ENCODE measurements at places on chromosomes 3 and 15.

GRCh38 chr15:75367006-75367405, 1.4 kb downstream of the MAN2C1 start:
- DNase-seq, result no peak

GRCh38 chr3:124246949-124247348, 255.0 kb upstream of the ROPN1 start:
- DNase-seq, result no peak

DNA sequence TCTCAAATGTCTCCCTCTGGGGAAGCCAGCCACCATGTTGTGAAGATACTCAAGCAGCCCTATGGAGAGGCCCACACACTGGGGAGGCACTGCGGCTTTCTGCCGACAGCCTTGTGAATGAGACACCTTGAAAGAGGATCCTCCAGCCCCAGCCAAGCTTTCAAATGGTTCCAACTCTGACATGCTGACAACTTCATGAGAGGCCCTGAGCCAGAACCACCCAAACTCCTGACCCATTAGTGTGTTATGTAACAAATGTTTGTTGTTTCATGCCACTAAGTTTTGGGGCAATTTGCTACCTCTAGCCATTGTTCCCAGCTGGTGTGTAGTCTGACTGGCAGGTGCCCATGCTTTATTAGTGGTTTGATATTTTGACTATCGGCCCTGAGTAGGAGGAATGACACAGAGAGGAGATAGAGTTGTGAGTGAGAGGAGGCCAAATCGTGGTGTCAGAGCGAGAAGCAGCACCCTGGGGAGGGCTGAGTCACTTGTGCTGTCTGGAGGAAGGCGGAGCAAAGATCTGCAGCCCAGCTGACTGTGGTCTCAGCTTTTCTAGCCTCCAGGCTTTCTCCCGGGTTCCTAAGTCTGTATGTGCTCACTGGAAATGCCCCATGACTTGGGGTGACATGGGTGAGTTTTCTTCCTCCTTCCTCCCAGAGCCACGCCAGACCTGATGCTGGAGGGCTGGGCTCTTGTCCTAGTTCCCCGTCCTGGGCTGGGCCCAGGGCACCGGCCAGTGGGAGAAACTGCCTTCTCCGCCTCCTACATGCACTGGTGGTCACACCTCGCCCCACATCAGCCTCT, 56.7 kb upstream of the BLM start:
- DNase-seq, result peak; percentile 81

GRCh38 chr3:141680620-141681389, 57.3 kb upstream of the RNF7 start:
- peak; percentile 88 for DNase-seq

DNA sequence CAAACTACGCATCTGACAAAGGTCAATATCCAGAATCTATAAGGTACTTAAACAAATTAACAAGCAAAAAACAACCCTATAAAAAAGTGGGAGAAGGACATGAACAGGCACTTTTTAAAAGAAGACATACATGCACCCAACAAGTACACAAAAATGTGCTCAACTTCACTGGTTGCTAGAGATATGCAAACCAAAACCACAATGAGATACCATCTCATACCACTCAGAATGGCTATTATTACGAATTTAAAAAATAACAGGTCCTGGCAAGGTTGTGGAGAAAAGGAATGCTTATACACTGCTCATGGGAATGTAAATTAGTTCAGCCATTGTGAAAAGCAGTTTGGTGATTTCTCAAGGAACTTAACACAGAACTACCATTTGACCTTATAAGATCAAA, 175.6 kb upstream of the MLF1 start:
- no peak for DNase-seq

DNA sequence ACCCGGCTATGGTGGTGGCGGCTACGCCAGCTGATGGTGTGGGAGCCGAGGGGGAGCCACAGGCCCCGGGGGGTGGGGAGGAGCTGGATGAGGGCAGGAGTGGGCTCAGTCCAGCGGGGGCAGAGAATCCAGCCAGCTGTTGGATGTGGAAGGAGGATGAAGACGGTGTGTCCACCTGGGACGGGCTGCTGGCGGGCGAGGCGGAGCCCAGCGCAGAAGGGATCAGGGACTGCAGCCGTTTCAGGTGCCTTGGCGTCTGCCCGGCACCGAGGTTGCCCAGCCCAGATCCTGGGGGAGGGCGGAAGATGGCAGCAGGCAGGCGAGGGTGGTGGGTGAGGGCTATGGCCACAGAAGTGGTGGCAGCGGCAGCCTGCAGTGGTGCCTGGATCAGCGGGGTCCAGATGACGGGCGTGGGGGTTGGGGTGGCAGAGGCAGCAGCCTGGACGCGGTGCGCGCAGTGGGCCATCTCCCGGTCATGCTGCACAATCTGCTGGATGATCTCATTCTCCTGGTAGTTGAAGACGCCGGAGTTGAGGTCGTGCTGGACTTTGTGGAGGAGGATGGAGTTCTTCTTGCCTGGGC, 45.3 kb downstream of the HCN4 start:
- no peak for DNase-seq

- DNase-seq, result no peak
These were observed 216.7 kb downstream of the ABHD5 start for GRCh38 chr3:43907508-43907858.

- no peak for DNase-seq
These were observed 16.9 kb upstream of the FGD5 start for GRCh38 chr3:14801668-14802380.

DNA sequence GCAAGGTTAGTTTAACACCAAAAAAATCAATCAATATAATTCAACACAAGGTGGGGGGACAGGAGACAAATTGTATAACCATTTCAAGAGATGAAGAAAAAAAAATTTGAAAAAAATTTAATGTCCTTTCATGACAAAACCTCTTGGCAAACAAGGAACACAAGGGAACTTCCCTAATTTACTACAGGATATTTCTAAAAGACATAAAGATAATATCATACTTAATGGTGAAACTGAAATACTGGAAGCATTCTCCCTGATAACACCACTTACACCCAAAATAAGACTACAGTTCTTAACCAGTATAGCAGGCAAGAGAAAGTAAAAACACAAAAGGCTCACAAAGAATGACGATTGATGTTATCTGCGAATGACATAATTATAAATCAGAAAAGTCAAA, 44.7 kb downstream of the IFT57 start:
- DNase-seq, result no peak

DNA sequence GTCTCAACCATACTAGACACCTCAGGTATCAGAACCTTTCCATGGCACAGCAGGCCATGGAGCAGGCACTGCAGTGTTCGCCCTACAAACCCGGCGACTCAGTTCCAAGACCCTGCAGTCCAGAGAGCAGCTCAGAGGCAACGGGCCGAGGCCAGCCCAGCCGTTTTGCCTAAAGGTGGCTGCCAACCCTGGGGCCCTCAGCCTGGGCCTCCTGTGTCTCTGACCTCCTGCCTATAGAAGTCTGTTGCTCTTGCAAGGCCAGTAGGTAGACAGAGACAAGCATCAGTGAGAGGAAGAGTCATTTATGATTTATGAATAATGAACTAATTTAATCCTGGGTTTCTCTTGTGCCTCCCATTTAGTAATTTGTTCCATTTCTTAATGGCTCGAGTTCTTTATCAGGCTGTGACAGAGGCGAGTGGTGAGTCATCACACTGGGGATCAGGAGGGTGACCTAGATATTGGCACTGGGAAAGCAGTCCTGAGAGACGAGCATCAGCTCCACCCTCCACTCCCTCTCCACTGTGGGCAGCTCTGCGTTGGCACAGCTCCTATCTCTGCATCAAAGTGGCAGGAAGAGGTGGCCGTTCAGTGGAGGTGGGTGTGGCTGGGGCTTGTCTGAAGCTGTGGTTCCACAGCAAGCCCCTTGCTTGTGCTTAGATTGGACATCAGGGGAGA, 79.8 kb downstream of the ABHD5 start:
- no peak for DNase-seq

DNA sequence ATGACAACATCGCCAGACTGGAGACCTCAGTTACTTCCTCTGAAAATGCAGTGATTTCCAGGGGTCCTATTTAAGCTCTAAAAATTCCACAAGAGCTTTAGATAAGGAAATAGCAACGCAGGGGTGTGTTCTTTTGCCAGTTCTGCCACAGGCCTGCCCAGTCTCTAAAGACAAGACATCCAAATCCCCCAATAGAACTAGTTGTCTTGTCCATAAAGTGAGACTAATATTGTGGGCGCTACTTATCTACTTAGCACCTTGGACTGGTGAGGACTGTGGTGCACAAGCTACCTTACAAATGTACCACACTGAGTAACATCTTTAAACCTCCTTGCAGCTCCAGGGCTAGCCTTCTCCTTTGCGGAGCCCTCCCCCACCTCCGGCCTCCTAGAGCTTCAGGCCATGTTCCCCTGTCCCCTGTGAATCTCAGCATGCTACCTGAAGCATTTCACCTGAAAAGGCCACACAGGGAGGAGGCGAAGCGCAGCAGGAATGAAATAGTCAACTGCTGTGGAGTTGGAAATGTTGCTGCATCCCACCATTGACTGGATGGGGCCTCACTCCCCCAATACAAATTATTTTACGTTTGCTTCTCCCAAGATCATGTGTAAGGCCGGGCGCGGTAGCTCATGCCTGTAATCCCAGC, 9.6 kb upstream of the LRRC2 start:
- DNase-seq, result no peak

DNA sequence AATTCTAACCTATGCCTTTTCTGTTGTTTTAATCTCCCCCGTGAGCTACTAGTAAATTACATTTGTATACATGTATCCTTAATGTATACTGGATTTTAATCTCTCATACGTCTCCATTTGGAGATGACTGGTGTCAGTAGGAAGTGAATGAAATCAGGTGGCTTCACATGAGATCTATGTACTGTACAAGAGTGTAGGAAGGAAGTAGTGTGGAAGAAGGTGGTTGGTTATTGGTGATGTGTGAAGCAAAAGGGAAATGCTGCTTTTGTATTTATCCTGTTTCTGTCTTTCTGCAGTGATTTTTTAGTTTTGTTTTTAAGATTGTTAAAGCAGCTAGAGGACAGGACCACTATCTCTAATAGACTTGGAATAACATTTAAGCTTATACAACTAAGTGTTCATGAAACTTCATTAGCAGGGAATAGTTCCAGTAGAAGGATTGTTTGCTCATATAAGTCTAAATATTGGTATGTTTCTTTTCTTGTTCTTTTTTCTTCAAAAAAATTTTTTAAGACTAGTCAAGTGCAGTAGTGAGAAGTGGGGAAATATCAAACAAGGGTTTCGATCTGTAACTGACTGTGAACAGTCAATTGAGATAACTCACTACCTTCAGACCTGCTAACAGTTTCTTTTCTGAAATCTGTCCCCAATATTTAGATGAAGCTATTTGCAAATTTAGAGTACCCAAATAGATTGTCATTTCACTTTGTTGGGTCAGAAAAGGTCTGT, 15.3 kb downstream of the SNX1 start:
- no peak for DNase-seq

DNA sequence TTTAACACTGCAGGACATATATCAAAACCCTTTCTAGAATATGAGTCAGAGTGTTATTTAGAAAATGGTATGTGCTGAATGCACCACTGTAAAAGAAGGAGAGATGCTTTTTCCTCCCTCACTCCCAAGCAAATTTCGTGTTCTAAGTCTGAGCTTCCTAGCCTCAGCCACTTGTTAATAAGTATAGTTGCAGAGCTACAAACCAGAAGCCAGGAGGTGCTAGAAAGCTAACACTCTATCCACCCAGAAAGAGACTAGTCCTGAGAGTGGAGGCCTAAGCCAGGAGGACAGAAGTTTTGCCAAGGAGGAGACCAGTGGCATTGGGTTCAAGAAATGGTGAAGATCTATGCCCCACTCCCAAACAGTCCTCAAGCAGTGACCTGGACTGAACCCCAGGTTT, 40.5 kb upstream of the GYG1 start:
- no peak for DNase-seq

DNA sequence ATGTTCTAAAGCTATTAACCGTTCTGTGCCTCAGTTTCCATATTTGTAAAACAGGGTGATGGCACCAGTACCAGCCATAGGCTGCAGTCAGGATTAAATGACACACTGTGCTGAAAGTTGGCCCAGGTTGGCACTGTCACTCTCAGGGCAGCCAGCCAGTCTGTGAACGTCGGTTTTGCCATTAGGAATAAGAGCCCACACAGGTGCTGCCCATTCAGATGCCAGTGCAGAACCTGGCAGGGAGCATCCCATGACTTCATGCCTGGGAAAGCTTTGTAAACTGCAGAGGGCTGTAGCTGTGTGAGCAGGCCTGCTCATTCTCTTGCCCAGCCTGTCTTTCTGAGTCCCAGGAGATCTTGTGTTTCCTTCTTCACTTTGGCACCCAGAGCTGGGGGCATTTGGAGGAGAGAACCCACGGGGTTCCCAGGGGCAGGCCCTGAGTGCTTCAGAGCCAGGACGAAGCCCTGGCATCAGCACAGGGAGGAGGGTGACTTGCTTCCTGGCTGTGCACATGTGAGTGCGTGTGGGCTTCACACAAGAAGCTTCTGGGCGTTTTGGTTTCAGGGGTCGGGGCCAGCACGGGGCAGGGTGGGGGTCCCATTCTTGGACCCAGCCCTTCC, 46.9 kb downstream of the ZNF710 start:
- no peak for DNase-seq

- DNase-seq, result peak; percentile 52
These were observed 10.6 kb downstream of the XXYLT1 start for GRCh38 chr3:195260280-195260905.

GRCh38 chr3:137770066-137770834, 6.1 kb downstream of the SOX14 start:
- DNase-seq, result peak; percentile 29

GRCh38 chr3:21803604-21804003, 52.6 kb upstream of the ZNF385D start:
- no peak for DNase-seq

DNA sequence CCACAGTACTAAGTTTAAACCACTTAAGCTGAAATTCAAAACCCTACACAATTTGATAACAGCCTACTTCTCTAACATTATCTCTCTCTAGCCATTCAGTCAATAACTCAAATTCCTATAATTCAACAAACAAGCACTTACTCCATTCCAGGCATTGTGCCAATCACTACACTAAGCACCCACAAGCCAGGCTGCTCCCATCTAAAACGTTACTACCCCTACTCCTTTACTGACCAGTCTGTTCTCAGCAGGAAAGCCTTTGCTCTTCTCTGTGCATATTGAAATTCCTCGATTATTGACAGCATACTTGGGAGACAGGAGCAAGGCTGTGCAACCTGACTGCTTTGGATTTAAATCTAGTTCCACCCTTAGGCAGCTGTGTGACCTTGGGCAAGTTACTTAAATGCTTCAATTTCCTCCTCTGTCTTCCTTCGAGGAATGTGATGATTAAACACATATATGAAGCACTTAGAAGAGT, 177.2 kb upstream of the THBS1 start:
- DNase-seq, result no peak

- no peak for DNase-seq
These were observed 32.0 kb downstream of the LSAMP start for GRCh38 chr3:116413319-116413718.

GRCh38 chr3:151328298-151328995, 902 bp downstream of the P2RY13 start:
- DNase-seq, result peak; percentile 62

GRCh38 chr3:31544634-31545033, 11.9 kb downstream of the STT3B start:
- no peak for DNase-seq
